GM19239 (cell line): ENCODE measurements at places on chromosomes 5 and 9.

GRCh38 chr5:148831590-148832565, 5.5 kb downstream of the ADRB2 start:
- no peak for DNase-seq

GRCh38 chr9:72441848-72442607, 77.0 kb upstream of the ZFAND5 start:
- no peak for DNase-seq

GRCh38 chr5:15234366-15234765, 265.6 kb upstream of the FBXL7 start:
- DNase-seq = no peak

GRCh38 chr9:19623941-19624340, 164.9 kb downstream of the SLC24A2 start:
- DNase-seq = no peak

GRCh38 chr9:32339424-32339823, 45.0 kb upstream of the ACO1 start:
- no peak for DNase-seq

DNA sequence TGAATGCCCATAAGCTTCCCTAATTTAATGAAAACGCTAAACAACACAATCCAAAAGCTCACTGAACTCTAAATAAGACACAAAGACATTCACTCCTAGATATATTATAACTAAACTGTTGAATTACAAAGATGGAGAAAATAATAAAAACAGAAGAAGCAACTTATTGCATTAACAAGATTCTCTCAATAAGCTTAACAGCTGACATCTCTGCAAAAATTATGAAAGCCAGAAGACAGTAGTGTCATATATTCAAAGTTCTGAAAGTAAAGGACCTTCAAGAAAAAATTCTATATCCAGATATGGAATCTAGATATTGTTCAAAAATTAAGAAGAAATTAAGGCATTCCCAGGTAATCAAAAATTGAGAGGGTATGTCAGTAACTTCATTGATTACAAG, 957.8 kb upstream of the TYRP1 start:
- DNase-seq = no peak

- no peak for DNase-seq
Observed at GRCh38 chr5:136200130-136200529, 7.2 kb upstream of the SMIM32 start.

- no peak for DNase-seq
Observed at GRCh38 chr9:80066931-80067330, 495.2 kb downstream of the TLE4 start.

DNA sequence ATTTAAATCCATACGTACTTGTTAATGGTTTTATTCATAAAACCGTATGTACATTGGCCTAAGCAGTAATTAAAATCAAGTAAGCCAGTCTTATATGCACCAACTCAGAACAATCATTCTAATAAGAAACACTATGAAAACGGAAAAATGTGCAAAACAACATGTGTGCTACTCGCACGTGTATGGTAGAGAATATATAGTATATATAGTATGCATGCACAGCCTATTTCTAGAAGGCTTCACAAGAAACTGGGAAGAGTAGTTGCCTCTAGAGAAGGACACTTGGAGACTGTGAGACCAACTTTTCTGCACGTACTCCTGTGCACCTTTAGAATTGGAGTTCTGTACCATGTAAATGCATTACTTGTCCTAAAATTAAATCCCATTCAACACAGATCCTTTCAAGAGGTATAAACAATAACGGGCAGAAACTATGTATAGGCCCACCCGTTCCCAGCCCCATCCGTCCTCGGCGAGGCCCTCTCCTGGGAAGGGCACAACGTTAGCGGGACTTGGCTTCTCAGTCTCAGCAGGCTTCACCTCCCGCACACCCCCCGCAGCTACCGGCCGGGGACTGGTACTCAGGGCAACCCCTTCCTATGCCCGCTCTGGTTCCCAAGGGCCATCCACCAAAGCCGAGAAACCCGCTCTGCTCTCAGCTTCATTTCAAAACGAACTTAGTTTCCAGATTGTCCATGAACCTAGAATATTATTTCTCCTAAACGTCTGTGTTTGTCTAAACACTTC, 2.0 kb downstream of the CDC14B start:
- no peak for DNase-seq

DNA sequence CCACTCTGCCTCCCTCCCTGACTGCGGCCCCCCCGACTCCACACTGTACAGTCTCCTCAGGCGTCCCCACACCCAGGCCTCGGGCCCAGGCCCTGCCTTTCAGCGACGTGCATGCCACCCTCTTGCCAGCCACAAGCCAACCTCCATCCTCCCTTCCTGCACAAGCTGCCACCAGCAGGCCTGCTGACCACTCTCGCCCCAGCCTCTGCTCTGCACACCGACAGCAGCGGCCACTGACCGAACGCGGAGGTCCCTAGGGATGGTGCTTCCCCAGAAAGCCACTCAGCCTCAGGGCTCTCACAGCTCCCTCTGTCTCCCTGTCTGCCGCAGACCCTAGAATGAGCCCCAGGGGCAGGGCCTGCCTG, 18.6 kb downstream of the LMAN2 start:
- DNase-seq = no peak

DNA sequence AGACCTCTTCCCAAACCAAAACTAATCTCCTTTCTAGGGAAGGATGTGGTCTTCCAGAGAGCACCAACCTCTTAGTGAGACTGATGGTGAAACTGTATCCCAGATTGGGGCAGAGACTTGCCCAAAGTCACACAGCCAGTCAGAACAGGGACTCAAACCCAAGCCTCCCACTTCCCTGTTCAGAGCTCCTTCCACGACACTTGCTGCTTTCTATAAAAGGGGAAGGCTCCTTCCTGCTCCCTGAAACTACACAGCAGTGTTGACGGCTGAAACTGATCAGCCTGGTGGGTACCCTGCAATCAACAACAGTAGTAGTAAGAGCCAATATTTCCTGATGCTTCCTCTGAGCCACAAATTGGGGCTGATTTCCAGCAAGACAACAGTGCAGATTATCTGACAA, 1.5 kb downstream of the TOR2A start:
- DNase-seq = no peak

DNA sequence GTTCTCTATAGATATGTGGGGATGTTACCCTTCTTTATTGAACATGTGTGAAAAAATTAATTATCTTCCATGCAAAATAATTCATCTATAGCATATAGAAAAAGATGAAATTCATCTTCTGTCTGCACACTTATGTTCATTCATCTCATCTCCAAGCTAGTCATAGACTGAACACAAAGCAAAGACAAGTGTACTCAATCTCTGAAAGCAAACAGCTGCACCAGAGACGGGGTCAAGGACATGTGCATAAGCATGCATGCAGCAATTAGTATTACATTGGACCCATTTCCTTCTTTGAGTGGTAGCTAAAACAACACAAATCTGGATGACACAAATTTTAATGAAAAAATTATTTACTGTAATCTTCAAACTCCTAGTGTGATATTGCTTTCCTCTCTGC, 547.0 kb upstream of the COX7C start:
- no peak for DNase-seq

GRCh38 chr5:152271420-152271819, 133.7 kb downstream of the NMUR2 start:
- DNase-seq = no peak

GRCh38 chr9:132610661-132611060, 28.3 kb downstream of the BARHL1 start:
- DNase-seq = no peak

DNA sequence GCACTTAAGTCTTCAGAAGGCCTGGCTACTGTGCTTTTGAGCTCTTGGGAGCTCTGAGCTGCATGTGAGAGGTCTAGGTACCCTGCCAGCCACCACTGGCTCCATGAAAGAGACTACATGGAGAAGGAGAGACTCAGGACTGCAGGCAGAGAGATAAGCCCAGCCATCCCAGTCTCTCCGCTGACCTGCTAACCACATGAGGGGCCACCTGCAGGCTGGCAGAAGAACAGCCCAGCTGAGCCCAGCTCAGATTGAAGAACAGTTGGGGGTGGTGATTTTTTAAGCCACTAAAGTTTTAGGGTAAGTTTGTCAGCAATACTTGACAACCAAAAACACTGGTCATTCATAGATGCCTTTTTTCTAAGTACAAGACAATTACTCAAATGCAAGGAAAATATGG, 205.0 kb upstream of the PRDM9 start:
- no peak for DNase-seq

DNA sequence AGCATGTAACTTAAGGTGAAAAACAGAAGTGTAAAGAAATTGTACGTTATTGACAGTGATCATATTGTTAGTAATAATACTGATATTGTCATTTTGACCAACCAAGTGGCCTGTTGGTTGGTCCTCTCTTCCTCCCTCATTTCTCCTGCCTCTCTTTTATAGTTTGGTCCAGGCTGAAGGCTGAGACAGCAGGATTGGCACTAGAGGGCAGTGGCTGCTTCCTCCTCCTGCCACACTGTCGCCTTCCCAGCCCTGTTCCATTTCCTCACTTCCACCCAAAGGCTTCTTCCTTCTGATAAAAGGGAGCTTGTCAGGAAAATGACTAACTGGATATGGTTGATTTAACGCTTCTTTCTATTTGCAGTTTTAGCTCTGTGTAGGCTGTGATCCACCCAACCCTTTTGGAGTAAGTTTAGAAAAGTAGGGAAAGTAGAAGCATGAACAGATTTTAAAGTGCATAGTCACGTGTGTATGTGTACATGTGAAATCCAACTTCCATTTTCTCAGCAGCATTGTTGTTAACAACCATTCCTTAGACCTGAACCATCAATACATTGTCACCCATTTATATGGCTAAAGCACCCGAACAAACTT, 35.6 kb downstream of the PTCD2 start:
- DNase-seq = no peak

- DNase-seq = no peak
Observed at GRCh38 chr5:139294374-139295165, 1.0 kb downstream of the MATR3 start.

DNA sequence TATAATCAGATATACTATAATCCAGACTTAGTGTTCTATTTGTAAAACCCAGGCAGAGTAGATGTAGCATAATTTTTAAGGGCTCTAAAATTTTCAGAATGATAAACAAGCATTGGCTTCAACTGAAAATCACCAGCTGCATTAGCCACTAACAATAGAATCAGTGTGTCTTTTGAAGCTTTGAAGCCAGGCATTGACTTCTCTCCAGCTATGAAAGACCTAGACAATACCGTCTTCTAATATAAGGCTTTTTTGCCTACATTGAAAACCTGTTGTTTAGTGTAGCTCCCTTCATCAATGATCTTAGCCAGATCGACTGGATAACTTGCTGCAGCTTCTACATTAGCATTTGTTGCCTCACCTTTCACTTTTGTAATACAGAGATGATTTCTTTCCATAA, 1877.3 kb upstream of the ACO1 start:
- DNase-seq = no peak

- DNase-seq = no peak
Observed at GRCh38 chr9:131704988-131705387, 34.9 kb downstream of the RAPGEF1 start.

- DNase-seq = no peak
Observed at GRCh38 chr5:137195483-137195882, 303.6 kb downstream of the SPOCK1 start.

DNA sequence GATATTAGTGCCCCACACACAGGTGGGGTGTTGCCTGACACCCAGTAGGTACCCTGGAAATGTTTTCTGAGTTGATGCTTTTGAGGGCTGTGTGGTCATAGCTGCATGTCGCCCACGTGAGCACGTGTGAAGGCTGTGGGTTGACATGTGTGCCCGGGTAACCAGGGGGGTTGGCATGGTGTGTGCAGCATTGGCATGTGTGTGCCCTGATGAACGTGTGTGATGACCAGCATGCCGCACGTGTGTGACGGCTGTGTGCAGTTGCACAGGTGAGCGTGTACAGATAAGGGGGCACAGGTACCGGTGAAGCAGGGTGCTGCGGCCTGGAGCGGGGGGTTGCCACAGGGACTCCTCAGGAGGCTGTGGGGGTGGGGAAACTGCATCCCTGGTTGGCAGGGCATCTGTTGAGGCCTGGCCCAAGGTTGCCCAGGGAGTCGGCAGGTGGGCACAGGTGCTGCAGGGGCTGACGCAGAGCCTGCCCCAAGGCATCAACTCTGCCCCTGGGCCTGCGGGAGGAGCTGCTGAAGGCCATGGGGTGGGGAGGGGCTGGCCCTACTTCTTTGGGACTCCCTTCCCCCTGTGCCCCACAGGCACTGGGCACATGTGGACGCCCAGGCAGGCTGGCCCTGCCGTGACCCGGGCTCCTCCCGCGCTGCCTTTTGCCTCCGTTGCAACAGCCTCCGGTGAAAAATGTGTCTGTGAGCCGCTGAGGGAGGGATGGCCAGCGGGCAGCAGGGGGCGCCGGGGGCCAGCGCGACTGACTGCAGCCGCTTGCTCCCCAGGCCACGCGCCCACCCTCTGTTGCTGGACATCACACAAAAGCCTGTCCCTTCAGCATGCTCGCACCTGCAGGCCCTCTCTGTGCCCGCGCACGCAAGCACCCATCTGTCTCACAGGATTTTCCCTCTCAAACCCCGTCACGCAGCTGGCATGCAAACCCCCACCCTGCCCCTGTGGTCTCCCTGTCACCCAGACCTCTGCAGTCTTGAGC, 2.2 kb downstream of the UNC5A start:
- DNase-seq = no peak

- DNase-seq = no peak
Observed at GRCh38 chr5:96624596-96624995, 37.6 kb upstream of the CAST start.

GRCh38 chr9:91758491-91758981, 191.5 kb downstream of the ROR2 start:
- peak; percentile 50 for DNase-seq

DNA sequence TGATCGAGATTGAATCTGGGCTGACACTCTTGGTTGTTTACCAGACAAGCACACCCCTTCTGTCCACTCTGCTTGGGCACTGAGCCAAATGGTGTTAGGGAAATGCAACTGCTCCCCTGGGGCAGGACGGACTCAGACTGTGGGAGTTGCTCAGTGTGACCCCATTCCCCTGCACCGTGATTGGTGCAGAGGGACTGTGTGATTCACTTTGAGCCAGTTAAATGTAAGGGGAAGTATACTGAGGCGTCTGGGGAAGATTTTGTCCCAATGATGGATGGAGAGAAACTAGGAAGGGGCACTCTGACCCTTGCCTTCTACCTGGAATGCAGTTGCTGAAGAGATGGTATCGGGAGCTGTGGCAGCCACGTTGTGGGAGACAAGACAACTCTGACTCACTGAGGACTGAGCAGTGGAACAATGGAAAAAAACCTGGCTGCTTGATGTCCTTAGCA, 196.0 kb upstream of the ANKRD55 start:
- DNase-seq = no peak

DNA sequence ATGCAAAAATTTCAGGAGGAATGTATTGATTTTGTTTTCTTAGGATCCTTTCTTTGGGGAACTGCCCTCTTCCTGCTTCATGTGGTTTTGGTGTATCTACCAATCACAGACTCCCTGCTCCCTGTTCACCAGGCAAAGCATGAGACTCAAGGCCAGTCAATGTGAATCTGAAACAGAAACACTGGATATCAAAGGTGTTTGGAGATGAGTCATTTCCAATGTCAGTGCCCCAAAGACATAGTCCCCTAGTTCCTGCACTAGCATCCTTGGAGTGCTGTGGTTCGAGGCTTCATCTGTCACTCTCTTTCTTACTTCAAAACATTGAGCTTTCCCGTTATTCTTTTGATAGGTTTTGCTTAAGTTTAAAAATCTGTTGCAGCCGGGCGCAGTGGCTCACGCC, 8.1 kb downstream of the PPP3R2 start:
- DNase-seq = no peak
